ENCODE measurements at places on chromosomes 4 and X. TPM values are rescaled to one million over a fixed set of nuclear protein-coding genes. Genes with fewer than 3 reads are reported as not detected.
A peak's percentile ranks its signal among the peaks of the same experiment; 100 is the strongest.

DNA sequence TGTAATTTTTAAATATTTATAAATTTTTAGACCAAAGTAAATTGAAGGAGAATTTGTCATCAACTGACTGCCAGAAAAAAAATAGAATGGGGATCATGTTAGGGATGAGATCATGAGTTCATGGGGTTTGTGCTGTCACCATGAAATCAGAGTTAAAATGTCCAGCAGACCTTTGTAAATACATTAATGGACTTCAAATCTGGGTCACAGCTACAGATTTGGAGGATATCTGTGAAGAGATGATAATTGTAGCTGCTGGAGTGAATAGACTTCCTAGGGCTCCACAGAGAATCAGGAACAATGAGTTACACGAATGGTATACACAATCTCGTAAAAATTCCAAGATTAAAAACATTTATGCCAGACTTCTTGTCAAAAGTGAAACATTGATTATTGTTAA, 6.6 kb downstream of the FSTL5 start:
- no peak for DNase-seq

- DNase-seq, result no peak
These were observed 31.2 kb upstream of the MSANTD1 start for GRCh38 chr4:3217771-3218170.

DNA sequence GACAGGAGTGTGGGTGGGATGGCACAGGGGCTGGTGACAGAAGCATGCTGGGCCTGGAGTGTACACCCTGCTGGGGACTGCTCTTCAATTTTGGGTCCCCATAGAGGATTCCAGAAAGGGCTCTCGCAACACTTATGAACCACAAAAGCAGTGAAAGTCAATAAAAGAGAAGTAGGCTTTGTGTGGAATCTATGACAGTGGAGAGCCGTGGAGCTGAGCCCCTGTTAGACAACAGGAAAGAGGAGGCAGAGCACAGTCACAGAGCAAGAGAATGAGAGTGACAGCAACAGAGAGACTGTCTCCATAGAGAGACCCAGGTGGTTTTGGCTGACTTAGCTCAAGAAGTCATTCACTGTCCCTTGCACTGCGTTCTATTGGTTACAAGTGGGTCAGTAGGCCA, 135.1 kb upstream of the ATP6AP2 start:
- no peak for DNase-seq

GRCh38 chr4:169245061-169245460, 25.7 kb downstream of the SH3RF1 start:
- DNase-seq, result no peak

DNA sequence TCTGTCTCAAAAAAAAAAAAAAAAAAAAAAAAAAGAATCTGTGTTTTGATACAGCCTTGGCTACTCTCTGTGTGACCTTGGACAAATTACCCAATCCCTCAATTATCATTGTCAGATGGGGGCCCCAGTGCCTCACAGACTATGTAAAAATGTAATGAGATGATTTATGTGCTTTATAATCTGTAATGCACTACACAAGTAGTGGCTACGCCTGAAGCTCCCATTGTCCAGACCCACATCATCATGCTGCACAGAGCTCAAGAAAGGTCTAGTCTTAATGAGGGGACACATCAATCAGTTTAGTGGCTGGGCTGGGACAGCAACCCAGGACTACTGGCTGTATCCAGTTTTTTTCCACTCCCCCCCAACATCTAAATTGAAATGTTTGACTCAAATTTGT, 308.3 kb downstream of the DCHS2 start:
- no peak for DNase-seq

DNA sequence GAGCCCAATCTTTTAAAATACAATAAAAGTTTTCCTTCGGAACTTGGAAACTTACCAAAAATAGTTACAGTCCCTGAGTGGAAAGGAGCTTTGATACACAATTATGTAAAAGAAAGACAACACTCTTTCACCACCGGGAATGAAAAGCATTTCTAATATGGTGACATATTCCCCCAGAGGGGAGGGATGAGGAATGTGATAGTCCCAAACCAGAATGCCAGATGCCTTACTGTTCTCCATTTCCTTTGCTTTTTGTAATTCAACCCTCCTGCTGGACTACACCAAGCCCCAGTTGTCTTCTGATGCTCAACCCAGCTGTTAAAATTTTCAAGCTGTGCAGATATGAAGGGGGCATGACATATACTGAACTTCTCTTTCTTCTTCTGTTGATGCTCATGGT, 4.1 kb downstream of the PRIMPOL start:
- peak; percentile 10 for DNase-seq

GRCh38 chrX:103823591-103823990, 8.5 kb downstream of the RAB9B start:
- no peak for DNase-seq

DNA sequence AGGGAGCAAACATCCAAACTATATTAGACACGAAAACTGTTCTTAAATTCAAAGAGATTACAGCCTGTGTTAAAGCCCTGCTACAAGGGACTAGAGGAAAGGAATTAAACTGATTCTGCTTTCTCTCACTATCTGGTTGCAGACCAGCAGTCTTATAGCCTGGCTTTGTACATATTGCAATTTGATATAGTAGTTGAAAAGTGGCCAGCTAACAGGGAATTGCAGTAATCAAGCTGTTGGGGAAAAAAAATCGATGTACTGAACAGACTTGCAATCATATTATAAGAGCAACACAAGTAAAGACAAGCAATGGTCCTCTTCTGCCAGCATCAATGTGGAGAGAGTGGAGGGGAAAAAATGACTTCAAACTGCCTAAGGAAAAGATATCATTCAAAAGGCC, 364.4 kb upstream of the EPHA5 start:
- no peak for DNase-seq

GRCh38 chrX:152154050-152154449, 15.7 kb upstream of the MAGEA10 start:
- no peak for DNase-seq

DNA sequence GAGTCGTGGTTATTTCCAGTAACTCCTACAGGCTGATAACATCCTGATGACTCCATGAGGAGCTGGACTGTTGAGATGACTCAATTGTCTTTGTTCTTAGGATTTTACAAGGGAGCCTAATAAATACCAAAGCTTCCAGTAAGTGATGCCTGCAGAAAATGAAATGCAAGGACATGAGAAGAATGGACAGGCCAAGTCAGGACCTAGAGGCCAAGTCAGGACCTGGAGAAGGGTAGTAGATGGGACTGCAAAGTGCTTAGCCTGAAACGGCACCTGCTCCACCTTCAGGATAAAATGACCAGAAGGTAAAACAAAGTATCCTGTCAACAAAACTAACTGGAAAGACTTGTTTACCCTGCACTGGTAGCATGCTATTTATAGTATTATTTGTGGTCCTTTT, 6.4 kb upstream of the SLC10A6 start:
- peak; percentile 65 for DNase-seq

The GRK4 gene
- total RNA-seq, result 4.4 TPM

The F11 gene
- total RNA-seq, result not detected

The DGKK gene
- total RNA-seq, result not detected

The NDP gene
- not detected for total RNA-seq

The TBX22 gene
- total RNA-seq, result not detected

The NPY2R gene
- not detected for total RNA-seq

All from HT1080 (cell line).